ENCODE measurements at places on chromosomes 6 and 20. TPM values are rescaled to one million over a fixed set of nuclear protein-coding genes. Genes with fewer than 3 reads are reported as not detected.

The KIAA0408 gene
- 0.13 TPM for total RNA-seq

The PROKR2 gene
- not detected for total RNA-seq

The ZC3H12D gene
- not detected for total RNA-seq

The TDP2 gene
- total RNA-seq: 39.1 TPM

The LINC00237 gene
- total RNA-seq: not detected

The HCRTR2 gene
- not detected for total RNA-seq

The PNPLA1 gene
- total RNA-seq: not detected

The TCF21 gene
- not detected for total RNA-seq

The XKR7 gene
- not detected for total RNA-seq

The SIRPB2 gene
- total RNA-seq: 0.79 TPM

The SLC52A3 gene
- 0.07 TPM for total RNA-seq

The SAYSD1 gene
- 13.4 TPM for total RNA-seq

The POU5F1 gene
- not detected for total RNA-seq

The ALDH8A1 gene
- 0.27 TPM for total RNA-seq

The TCF15 gene
- 0.13 TPM for total RNA-seq

Data from thoracic aorta endothelial cell (primary cell).